Epithelial cell of prostate (primary cell): ENCODE measurements at places on chromosomes 12 and 14.

DNA sequence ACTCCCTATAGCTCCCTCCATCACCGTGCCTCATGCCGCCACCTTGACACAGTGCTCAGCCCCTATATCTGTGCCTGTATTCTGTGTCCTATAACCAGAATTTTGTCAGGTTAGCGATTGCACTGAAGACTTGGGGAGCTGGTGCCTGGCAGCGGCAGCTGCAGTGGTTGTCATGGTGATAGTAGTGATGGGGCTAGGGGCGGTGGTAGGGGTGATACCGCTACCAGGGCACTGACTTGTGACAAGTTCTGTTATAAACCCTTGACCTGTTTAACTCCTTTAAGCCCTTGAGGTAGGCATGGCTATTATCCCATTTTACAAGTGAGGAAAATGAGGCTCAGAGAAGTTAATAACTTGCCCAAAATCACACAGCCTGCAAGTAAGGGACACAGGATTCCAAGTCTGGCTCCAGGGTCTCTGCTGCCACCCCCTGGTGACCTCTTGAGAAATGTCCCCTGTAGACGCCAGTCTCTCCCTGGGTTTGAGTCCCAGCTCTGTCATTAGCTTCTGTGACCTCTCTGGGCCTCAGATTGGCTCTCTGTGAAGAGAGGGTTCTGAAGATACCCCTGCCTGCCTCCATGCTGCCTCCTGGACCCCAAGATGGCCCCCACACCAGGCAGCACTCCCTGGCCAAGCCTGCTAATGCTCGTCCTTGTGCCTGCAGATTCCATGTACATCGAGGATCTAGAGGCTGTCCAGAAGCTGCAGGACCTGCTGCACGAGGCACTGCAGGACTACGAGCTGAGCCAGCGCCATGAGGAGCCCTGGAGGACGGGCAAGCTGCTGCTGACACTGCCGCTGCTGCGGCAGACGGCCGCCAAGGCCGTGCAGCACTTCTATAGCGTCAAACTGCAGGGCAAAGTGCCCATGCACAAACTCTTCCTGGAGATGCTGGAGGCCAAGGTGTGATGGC is 121.9 kb downstream of the ESRRB start:
- DNase-seq, result no peak

GRCh38 chr14:85852906-85853305 is 323.0 kb downstream of the FLRT2 start:
- DNase-seq, result no peak

DNA sequence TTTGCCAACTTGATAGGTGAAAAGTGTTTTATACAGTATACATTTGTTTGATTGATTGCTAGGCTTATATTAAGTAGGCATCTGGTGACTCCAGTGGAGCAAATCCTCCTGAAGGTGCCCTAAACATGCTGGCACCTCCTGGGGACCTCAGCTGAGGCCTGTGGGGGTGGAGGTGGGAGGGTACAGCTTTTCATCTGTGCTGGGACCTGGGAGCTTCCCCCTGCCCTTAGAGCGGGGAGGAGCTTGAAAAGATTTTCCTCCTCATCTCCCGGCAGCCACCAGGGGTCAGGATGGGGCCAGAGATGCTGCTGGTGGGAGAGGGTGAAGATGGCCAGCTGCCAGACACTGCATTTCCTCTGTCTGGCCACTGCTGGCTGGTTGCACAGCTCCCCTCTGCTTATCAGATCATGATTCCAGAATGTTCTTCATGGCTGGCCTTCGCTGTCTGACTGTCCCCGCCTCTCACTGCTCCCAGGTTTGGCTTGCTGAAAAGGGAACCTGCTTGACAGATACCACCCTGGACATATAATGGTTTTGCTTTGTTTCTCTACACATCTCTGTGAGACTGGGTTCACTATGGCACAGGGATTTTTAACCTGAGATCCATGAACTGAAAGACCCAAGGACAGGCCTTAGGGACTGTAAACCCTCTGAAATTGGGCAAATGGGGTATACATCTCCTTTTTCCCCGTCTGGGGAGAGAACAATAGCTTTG is 10.5 kb upstream of the JPH4 start:
- peak; percentile 39 for DNase-seq

GRCh38 chr12:109999983-110000505 is 814 bp downstream of the ANKRD13A start:
- DNase-seq, result no peak

- DNase-seq, result no peak
These were observed 15.4 kb downstream of the LGMN start for GRCh38 chr14:92733007-92733406.

DNA sequence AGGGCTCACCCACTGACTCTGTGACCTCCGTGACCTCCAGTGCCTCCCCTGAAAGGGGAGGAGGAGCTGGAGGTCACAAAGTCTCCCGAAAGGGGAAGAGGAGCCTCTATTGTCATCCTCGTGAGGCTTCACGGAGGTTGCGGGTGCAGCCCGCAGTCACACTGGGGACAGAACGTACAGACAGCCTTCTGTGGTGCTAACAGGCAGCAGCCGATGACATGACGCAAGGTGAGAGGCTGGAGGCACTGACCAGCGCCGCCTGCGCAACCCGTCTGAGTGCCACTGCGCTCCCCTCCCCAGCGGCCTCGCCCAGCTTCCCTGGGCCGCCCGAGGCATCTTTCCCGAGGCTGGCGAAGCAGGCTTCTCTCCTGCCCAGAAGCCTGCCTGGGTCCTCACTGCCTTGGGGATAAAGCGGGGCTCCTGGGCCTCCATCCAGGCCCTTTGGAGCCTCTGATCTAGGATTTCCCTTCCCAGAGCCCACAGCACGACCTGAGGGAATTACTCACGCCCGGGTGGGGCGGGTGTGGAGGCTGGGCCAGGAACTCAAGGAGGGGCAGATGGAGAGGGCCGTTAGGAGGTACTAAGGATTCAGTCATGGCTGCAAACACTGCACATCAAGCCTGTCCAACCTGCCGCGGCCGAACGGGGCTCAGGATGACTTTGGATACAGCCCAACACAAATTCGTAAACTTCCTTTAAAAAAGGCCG is 12.3 kb upstream of the LBHD2 start:
- no peak for DNase-seq

DNA sequence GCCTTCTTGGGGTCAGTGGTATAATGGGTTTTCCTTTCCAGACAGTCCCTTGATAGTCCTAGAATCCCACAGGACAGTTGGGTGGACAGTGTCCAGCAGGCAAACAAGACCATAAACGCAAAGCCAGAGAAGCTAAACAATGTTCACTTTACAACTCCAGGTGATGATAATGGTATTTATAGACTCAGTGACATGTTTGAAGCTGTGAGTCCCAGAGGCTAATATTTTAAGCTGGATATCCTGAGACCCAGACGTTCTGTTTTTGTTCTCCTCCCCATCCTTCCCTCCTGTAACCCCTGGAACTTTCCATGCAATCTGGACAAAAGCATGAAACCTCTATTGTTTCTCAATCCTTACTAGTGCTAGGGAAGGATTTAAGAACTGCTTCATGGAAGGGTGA is 121.0 kb downstream of the ZFP36L1 start:
- no peak for DNase-seq

GRCh38 chr12:32265456-32265855 is 133.9 kb upstream of the FGD4 start:
- DNase-seq, result no peak

DNA sequence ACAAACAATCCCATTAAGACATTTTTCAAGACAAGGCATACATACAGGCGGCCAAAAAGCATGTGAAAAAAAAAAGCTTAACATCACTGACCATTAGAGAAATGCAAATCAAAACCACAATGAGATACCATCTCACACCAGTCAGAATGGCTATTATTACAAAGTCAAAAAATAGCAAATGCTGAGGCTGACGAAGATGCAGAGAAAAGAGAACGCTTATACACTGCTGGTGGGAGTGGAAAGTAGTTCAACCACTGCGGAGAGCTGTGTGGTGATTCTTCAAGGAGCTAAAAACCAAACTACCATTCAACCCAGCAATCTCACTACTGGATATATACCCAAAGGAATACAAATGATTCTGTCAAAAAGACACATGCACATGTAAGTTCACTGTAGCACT is 216.7 kb downstream of the FOXG1 start:
- no peak for DNase-seq

DNA sequence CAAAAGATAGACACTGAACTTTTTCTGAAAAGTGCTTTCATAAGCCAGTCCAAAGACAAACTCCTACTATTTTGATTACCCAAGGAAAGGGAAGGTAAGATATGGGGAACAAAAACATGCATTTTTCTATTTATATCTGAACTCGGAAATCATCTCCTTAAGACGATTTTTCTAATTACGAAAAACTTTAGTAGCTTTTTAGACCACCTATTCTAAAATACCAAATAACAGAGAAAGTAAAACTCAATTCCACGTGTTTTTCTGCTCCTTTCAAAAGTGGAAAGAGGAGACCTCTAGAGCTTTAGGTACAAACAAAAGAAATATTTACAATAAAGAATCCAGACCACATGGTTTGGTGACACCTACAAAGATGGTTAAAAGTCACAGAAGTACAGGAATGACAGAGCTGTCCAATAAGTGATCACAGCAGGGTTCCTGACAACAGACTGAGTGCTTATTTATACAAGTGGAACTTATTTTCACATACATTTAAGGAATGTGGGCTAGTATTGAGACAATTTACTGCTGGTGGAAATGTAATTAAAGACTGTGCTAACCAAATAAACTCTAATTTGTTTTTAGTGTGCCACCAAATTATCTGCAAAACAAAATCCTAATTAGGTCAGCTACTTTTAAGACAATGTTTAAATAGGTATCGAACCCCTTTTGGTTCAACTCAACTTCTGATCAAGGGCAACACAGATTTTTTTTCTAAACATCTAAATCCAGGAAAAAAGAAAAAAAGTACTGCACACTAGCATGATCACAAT is 2.4 kb downstream of the LRIG3 start:
- no peak for DNase-seq

DNA sequence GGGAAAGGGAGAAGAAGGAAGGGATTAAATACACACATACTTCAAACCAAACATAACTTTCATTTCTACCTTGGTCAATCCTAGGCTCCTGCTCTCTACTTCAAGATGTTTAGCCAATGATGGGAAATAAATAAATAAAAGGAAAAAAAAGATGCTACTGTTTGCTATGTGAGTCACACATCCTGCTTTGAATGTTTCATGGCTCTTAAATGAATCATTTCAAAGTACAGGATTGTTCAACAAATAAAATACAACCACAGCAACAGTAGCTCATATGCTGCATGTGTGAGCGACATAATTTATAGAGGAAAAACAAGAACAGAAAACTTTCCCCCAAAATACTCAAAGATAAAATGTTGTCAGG is 54.3 kb upstream of the NPFF start:
- DNase-seq, result peak; percentile 63

DNA sequence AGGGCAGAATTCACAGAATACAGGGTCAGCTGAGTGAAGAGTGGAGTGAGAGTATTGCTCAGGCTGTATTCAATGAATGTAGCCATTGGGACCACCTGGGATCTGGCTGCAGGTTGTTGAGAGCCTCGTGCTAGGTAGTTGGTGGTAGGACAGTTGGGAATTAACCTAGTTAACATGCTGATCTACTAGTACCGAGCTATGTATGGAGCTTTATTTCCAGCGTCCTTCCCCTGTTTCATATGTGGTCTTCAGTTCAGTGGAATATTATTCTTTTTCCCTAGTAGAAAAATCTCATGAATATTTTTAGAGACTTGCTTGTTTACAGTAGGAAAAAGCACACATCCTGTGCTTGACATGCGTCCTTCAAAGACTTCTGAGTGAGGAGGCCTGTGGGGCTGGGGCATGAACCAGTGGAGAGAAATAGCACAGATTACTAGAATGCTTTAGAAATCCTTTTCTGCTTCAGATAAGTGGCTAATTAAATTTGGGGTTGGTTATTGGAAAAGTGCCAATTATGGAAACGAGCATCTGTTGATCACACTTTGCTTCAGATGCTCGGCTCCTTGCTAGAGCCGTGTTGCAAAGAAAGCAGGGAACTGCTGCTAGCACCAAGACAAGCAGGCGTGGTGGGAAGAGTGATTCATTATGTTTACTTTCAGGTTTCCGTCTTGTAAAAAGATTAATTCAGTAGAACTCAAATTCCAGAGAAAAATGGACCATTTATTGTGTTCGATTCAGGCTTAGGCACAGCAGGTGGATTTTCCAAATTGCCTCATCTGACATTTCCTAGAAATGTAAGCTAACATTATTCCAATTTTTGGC is 53.6 kb downstream of the ARF6 start:
- no peak for DNase-seq

DNA sequence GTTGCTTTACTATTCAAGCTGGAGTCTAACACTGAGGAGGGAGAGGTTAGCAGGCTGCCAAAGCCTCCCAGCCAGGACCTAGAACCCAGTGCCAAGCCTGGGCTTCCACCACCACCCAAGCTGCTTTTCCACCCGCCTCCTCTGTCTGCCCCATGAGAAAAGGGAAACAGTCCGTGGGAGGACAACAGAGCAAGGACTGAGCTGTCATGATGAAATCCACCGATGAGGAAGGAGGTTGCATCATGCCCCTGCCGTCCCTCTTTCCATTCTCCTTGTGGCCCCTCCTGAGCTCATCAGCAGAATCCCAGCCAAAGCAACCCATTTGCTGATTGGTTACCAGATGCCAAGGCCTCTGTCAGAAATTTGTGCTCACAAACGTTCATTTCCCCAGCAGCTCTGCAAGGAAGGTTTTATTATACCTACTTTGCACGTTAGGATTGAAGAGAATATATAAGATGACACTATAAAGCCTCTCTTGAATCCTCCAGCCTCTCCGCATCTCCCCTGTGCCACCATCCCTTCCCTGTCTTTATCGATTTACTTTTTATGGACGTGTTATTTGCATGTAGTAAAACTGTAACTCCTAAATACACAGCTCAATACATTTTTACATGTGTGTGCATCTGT is 6.3 kb upstream of the SERPINA1 start:
- no peak for DNase-seq

DNA sequence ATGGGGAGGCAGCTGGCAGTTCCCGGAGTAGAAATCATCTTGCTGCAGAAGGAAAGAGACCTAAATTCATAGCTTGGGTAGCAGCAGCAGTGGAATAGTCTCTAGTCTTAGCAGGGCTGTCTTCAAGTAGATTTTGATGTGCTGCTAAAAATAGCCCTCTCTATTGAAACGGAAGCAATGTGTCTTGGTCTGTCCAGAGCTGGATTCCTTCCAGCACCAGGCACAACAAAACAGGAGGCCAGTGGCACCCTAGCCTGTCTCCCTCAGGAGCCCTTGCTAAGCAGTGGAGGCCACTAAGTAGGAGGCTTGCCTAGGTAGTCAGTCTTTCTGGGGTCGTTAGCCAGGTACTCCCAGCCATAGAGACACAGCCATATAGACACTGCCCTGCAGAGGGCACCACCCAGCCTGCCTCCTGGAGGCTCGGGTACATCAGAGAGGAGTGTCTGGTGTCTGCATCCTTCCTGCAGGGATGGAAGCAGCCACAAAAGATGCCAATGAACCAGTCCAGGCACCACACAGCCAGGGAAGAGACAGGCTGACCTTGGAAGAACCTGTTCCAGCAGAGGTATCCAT is 97.5 kb downstream of the CRACR2A start:
- DNase-seq, result no peak

GRCh38 chr14:70045844-70046535 is 142.8 kb downstream of the SLC8A3 start:
- DNase-seq, result peak; percentile 20

GRCh38 chr12:132827763-132828703 is 636 bp downstream of the GOLGA3 start:
- DNase-seq, result peak; percentile 40
